ENCODE measurements at places on chromosomes 5 and 9.

DNA sequence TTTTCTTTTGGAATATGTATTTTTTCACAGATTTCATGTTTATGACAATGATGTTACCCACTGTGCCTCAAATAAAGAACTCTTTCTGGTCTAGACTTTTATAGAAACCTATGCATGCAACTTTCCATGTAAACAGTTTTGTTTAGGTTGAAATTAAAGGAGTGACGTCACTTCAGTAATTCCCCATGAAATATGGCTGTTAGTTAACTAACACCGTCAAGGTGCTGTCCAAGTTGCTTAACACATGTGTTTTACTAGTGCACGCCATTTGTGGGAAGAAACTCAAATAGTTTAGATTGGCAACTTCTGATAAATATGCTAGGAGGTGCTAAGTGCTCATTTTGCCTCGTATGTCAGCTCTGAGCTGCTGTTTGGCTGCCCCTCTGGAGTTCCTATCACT lies 102.2 kb downstream of the FBN2 start:
- DNase-seq = no peak

- DNase-seq = no peak
These were observed 399.4 kb downstream of the CTNND2 start for GRCh38 chr5:11504886-11505193.

- no peak for DNase-seq
These were observed 3.7 kb upstream of the SCGB3A1 start for GRCh38 chr5:180595046-180595379.

DNA sequence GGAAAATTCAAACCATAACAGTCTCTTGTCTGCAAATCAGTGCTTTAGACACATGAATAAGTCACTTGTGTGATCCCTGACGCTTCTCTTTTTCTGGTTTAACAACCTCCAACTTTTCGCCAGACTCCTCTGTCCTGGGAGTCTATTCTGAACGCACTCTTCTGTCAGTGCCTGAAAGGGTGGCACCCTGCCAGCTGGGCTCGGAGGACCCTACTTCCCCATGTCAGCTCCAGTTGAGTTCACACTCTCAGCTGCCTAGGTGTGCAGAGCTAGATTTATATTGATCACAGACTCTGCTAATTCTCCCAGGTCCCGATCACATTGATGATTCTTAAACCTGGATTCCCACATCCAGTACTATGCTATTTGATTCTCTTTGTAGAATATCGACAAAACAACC lies 649.1 kb downstream of the BNC2 start:
- DNase-seq = no peak

- DNase-seq = no peak
These were observed 26.3 kb downstream of the SEMA5A start for GRCh38 chr5:9519537-9519936.

DNA sequence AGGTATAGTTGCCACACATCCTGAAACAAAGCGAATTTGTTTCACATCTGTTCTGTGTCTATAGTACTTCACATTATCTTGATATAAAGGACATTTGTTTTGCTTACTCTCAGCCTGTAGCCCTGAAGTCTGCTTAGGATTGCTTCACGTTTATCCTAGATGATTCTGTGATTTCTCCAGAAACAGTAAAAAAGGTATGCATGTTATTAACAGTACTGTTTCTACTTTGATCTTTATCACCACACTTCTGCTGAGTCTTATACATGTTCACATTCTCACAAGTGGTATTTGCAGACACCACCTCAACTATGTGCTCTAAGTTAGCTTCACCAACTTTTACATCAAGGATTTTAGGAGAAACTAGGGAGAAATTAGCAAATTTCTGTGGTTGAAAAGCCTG lies 47.4 kb upstream of the ADAMTS19 start:
- no peak for DNase-seq

- no peak for DNase-seq
These were observed 153.5 kb upstream of the S1PR3 start for GRCh38 chr9:88837731-88838130.

GRCh38 chr5:158911693-158912363 lies 187.9 kb downstream of the EBF1 start:
- no peak for DNase-seq

DNA sequence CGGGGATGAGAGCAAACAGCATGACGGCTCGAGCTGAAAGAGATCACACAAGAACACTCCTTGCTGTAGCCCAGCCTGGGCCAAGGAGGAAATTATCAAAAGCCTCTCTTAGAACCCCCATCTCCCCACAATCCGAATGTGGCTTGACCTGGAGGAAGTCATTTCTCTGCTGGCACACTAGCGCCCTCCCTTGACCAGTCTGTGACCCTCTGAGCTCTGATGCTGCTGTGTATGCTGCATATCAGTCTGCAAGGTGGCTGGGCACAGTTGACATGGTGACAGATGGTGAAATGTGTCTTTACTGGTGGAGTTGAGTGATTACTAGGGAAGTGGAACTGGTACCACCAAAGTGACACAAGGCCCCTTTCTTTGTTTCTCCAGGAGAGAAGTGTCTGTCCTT lies 3.3 kb downstream of the SLC46A2 start:
- no peak for DNase-seq

GRCh38 chr5:180331647-180331950 lies 21.5 kb downstream of the GFPT2 start:
- DNase-seq = no peak

GRCh38 chr9:26975728-26976707 lies 19.8 kb downstream of the IFT74 start:
- DNase-seq = no peak

DNA sequence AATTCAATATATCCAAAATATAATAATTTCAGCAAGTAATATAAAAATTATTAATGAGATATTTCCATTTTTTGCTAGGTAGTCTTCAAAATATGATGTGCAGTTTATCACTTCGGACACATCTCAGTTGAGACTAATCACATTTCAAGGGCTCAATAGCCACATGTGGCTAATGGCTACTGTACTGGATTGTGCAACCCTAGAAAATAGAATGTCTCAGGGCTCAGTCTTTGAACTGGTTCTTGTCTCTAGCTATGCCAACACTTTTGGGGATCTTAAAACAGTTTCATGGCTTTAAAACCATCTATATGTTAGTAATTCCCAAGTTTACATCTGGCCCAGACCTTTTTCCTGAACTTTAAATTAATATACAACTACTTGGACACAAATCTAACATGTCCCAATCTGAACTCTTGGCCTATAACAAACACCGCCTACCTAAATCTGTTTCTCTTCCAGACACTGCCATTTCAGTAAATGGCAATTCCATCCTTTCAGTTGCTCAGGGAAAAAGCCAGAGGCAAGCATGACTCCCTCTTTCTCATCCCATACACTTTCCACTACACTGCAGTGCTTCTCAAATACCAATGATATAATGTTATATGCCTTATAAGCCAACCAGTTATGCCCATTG lies 18.8 kb downstream of the PTAR1 start:
- DNase-seq = no peak

GRCh38 chr9:98998441-98999151 lies 54.9 kb downstream of the COL15A1 start:
- no peak for DNase-seq

DNA sequence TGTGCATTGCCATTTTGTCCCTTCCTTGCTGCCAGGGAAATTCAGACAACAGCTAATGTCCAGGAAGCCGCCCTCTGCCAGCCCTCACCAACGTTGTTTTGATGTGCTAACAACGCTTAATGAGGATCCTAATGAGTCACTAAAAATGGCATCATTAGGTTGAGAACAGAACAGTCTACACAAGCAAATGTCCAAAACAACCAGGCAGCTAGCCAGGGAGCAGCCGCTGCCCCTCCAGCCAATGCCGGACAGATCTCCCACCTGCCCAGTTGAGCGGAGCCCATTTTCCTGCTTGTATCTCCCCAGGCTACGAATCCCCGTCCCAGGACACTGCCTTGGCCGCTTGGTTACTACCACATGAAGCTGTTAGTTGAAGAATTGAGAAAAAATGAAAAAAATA lies 40.4 kb upstream of the UNC5A start:
- DNase-seq = no peak

GRCh38 chr9:37974506-37975173 lies 70.7 kb upstream of the SLC25A51 start:
- no peak for DNase-seq

- no peak for DNase-seq
These were observed 164.1 kb downstream of the CFAP90 start for GRCh38 chr5:7686794-7687193.

DNA sequence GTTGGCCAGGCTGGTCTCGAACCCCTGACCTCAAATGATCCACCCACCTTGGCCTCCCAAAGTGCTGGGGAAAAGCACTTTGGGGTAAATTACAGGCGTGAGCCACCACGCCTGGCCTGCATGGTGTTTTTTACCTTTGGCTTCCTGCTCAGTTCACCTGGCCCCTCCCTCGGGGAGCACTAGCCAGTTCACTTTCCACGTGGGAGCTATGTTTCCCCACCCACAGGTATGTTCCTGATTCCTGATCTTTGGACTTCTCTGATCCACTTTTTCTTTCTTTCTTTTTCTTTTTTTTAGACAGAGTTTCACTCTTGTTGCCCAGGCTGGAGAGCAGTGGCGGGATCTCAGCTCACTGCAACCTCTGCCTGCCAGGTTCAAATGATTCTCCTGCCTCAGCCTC lies 15.8 kb downstream of the DAB2IP start:
- no peak for DNase-seq

DNA sequence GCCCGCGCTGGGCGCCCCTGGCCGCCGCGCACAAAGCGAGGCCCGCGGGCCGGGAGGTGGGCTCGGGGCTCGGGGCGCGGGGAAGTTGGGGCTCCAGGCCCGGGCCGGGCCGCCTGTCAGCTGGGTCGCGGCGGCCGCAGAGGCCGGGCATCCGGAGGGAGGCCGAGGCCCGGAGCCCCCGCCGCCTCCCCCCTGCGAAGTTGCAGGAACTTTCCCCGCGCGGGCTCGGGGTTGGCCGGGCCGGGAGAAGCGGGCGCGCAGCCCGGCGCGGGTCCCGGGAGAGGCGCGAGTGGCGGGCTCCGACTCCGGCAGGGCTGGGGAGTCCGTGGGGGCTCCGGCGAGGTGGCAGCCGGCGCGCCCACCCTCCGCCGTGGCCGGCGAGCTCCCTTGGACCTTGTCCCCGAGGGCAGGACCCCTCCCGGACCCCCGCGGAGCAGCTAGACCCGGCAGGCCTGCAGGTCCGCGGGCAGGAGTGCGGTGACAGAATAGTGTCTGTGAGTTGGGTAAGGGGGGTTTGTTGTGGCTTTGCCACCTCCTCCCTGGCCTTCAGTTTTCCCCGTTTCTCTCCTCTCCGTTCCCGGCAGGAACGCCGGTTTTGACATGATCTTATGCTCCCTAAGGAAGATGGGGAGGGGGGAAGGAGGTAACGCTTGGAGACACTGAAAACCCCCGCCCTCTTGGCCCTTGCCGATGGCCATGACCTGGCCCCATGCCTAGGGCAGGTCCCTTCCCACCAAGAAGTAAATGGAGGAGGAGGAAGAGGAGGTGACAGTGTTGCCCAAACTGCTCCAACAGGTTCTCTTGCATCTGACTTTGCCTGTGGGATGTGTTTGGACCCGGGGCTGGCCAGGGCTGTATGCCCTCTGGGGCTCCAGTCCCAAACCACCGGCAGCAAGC lies 942 bp downstream of the PHF2 start:
- DNase-seq = no peak

- DNase-seq = no peak
These were observed 3.9 kb downstream of the SOWAHA start for GRCh38 chr5:132817011-132817410.

DNA sequence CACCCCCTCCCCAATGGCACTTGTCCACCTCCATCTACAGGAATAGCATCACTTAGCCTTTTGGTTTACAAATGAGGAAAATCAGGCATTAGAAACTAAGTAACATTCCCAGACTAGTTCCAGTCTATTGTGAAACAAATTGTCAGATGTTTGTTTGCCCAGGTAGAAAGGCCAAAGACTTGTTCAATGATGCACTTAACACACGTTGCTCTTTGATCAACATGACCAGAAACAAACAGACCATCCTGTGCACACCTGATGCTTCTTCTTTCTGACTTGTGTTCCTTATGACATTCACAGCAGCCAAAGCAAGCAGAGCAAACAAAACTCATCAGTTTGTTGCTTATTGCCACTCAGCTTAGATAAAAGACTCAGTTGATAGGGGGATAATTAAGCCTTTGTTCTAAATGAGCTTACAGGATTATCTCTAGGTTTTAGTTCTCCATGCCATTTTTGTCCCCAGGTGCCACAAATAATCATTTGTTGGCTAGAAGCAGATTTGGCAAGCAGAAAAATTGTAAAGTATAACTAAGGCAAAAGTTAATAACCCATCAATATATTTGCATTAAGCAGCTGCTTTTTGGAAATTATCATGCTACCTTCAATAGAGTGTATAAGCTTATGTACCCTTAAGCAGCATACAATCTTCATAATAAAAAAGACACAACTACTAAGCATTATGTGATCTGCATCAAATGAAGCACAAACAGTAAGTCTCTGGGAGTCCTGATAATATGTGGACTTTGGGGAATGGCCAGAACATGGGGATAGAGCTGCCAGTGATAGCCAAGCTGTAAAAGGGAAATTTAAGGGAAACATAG lies 26.3 kb upstream of the FST start:
- DNase-seq = no peak

DNA sequence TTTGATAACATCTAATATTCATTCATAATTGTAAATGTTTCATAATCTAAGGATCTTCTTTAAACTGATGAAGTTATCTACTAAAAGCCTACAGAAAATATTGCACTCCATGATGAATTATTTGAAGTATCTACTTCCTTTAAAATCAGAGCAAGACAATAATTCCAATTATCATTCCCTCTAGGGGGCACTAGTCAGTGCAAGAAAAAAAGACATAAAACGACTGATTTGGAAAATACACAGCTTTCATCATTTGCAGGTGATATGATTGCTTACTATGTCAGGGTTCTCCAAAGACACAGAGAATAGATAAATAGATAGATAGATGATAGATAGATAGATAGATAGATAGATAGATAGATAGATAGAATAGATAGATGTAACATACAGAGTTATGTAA lies 13.5 kb upstream of the GRM6 start:
- no peak for DNase-seq

- DNase-seq = peak; percentile 28
These were observed 79.0 kb downstream of the TLR4 start for GRCh38 chr9:117782931-117783788.

DNA sequence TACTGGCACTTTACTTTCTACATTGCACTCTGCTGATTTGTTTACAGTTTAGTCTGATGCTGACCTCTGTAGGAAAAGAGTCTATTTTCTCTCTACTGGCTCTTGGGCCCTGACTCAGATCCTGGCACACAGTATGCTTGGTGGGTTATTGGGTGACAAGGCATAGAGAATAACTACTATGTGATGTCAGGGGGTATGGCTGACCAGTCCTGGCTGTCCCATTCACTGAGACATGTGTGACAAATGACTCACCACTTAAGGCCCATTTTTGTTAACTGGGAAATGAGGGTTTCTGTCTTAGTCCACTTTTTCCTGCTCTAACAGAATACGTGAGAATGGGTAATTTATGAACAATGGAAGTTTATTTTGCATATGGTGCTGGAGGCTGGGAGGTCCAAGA lies 66.4 kb downstream of the DAPK1 start:
- no peak for DNase-seq

Measured in activated CD8-positive, alpha-beta memory T cell treated with anti-CD3 and anti-CD28 coated beads for 1 hour (primary cell).